Effector memory CD4-positive, alpha-beta T cell (primary cell): ENCODE measurements at places on chromosomes 16 and 17.
A peak's percentile ranks its signal among the peaks of the same experiment; 100 is the strongest.

GRCh38 chr17:77619851-77620250, 338.7 kb upstream of the TNRC6C start:
- no peak for DNase-seq

- peak; percentile 48 for DNase-seq
These were observed 52.8 kb downstream of the TOM1L2 start for GRCh38 chr17:17919169-17920107.

DNA sequence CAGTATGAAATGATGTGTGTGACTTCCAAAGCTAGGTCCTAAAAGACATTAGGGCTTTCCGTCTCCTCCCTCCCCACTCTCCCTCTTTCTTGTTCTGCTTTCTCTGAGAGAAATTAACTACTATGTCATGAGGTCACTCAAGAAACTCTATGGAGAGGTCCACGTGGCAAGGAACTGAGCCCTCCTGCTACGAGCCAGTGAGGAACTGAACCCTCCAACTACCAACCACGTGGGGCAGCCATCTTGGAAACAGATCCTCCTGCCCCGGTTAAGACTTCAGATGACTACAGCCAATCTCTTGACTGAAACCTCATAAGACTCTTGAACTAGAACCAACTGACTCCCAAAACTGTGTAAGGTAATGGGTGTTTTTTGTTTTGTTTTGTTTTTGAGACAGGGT, 4.2 kb upstream of the ALOX15 start:
- no peak for DNase-seq

GRCh38 chr17:50152736-50153135, 2.3 kb upstream of the PPP1R9B start:
- no peak for DNase-seq

- no peak for DNase-seq
These were observed 868.3 kb downstream of the CDH11 start for GRCh38 chr16:64253525-64253924.

DNA sequence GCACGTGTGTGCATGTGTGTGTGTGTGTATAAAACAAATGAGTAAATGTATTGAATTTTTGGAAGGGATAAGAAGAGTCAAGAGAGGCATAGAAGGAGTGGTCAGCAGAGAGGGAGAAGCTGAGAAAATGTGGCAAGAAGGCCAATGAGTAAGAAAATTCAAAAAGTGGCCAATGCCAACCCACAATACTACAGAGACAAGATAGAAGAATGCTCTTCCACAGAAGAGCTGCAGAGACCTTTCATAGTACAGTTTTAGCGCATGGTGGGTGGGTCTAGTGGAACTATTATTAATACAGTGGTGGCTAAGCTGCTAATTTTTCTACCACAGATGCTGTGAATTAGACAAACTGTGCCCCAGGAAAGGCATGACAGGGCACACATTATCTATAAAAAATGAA, 233.5 kb downstream of the NTN1 start:
- no peak for DNase-seq

DNA sequence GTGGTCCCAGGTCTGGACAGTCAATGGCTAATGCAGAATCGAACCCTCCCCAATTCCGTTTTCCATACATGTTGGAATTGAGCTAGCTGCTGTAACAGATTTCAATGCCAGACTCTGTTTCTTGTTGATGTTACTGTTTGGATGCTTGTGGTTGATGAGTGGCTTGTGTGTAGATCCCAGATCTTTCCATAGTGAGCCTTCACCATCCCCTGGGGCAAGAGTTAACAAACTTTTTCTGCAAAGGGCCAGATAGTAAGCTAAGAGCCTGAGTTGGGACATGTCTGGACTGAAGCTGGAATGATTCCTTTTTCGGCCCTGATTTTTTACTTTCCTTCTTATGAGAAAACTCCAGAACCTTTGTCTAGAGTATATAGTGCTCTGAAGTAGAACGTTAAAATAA, 296.3 kb downstream of the CPPED1 start:
- no peak for DNase-seq

GRCh38 chr16:54148974-54149373, 137.6 kb downstream of the IRX3 start:
- no peak for DNase-seq

GRCh38 chr16:14565688-14566025, 64.4 kb downstream of the PARN start:
- no peak for DNase-seq

DNA sequence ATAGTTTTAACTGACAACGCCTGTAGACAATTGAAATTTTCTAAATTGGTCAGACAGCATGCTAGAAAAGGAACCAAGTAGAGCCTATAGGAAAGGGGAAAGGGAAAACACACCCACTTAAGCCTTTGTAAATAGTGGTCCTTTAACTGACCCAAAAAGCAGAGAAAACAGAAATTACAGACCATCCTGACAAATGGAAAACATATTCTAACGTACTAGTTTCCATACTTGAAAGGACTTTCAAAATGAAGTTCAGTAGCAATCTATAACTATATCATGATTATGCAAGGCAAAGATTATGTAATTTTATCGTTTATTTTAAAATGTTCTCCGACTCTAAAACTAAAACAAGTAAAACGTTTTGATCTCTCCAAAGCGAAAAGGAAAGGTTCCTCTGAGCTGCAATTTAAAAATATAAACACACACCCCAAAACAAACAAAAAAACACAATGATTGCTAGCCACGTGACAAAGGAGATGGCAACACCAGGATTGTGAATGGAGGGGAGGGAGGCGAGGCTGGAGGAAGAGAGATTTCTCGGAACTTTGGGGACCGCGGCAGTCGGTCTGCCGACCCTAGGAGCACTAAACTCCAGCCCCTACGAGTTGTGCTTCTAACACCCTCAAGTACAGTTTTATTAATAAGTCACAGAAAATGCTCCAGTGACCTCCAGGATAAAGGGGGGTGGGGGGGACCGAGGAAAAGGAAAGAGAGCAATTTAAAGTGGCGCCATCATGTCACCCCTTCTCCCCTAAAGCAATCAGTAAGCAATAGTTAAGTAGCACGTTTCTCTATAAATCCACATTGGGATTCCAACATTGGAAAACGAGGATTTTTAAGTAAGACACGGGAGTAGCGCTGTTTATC, 1.7 kb downstream of the KANSL1 start:
- DNase-seq, result no peak

- peak; percentile 53 for DNase-seq
These were observed 32.1 kb upstream of the PRKCB start for GRCh38 chr16:23803591-23804123.

- DNase-seq, result no peak
These were observed 1.9 kb downstream of the NDUFAB1 start for GRCh38 chr16:23594186-23594585.

GRCh38 chr17:39653662-39654331, 11.4 kb upstream of the TCAP start:
- DNase-seq, result peak; percentile 70

- DNase-seq, result no peak
These were observed 84.7 kb upstream of the CLEC3A start for GRCh38 chr16:77937473-77938149.

DNA sequence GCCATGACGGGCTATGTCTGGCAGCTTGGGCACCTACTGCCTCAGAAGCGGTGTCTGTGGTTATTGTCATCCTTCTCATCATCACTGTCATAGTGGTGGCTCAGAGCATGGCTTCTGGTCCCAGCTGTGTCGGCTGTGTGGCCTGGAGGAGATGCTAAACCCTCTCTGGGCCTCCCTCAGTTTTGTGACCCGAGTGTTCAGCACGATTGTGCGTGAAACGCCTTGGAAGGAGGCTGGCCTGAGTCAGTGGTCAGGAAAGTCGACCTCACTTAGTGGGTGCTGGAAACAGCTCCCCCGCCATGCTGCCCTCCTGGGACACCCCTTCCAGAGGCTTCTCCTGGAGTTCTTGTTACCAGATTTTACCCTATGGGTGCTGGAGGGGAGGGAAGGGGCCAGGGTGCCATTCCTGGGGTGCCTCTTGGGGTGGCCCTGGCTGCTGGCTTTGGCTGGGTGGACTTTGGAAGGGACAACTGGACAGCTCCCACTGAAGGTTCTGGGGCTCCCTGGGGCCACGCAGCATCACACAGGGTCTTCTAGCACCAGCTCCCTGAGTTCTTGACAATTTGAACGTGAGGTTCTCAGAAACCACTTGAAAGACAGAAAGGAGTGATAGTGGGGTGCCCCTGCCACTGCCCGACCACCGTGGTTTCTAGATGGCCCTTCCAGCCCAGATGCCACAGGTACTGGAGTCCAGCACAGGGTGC, 226.5 kb upstream of the GSE1 start:
- DNase-seq, result no peak

DNA sequence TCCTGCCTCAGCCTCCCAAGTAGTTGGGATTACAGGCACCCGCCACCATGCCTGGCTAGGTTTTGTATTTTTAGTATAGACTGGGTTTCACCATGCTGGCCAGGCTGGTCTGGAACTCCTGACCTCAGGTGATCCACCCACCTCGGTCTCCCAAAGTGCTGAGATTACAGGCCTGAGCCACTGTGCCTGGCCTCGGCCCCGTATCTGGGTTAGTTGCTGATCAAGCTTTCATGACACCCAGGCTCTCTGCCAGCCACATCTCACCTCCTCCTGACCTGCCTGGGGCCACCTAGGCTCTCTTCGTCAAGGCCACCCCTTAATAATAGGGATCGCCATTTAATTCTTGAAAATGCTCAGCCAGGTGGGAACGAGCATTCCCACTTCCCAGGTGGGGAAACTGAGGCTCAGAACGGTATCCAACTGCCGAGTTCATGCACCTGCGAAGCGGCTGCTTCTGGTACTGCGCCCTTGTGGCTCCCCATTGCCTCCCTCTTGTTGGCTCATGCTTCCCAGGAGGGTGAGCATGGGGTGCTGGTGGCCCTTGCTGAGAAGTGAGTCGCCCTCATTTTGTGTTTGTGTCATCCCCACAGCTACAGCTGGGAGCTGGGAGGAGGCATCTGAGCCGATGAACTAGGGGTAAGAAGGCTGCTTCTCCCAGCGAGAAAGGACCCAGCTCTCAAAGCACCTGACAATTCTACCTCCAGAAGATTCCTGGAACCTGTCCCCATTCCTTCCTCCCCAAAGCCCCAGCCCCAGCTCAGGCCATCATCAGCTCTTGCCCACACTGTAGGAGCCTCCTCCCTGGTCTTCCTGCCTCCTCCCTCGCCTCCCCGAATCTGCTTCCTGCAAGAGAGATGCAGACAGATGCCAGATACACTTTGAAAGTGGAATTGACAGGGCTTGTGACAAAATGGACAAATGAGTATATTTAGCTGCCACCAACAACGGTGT, 17.3 kb upstream of the SNN start:
- no peak for DNase-seq

- no peak for DNase-seq
These were observed 24.0 kb downstream of the CCDC42 start for GRCh38 chr17:8720596-8720995.

- DNase-seq, result no peak
These were observed 103.0 kb downstream of the SYCE1L start for GRCh38 chr16:77302249-77302648.

DNA sequence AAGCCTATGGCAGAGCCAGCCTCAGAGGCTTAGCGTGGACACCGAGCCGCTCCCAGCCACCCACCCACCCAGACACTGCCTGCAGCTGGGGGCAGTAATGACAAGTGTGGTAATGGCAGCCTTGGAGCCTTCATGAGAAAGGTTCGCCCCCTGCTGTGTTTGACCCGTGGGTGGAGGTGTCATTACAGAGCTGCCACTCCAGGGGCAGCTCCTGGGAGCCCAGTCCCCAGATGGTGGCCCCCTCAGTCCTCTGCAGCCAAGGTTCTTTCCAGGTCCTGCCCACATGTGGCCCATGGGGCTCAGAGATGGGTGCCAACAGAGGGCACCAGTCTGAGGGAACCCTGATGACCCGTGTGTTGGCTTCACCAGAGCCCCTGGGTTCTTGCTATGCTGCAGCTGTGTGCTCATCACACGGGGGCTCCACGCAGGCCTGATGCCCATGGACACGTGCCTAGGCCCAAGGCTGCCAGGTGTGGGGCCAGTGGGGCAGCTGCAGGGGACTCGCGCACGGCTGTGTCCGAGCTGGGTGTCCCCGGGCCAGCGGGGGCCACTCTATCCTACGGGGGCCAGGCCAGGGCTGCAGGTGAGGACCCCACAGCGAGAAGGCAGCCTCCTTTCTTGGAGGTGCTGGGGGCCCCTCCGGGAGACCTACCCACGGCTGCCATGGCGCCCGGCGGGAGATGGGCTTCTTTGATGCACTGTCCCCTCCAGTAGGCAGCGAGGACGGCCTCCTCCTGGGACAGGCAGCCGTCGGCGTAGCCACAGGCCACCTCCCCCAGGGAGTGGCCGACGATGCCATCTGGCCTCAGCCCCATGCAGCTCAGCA, 8.1 kb downstream of the FASN start:
- no peak for DNase-seq

GRCh38 chr16:52825892-52826291, 226.8 kb downstream of the CHD9NB start:
- no peak for DNase-seq

GRCh38 chr17:77670173-77670572, 288.3 kb upstream of the TNRC6C start:
- DNase-seq, result no peak

GRCh38 chr16:81657781-81658180, 121.3 kb upstream of the PLCG2 start:
- no peak for DNase-seq

DNA sequence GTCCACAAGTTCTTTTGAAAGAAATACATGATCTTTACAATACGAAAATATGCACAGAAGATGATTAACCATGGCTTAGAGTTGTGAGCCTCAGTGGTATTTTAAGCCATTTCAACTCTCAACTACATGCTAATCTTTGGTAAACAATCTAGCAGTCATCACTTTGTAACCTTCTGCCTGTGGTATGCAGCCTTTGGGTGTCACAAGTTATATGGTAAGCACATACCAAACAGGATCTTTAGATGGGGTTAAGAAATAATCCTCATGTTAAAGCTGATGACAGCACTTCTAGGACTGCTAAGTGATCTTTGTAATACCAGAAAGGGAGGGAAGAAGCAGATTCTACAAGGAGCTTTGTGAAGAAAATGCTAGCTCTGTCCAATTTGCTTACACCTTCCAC, 74.3 kb downstream of the CA4 start:
- DNase-seq, result no peak

GRCh38 chr16:1637526-1637925, 25.4 kb downstream of the CRAMP1 start:
- no peak for DNase-seq

GRCh38 chr16:926715-927114, 44.1 kb downstream of the LMF1 start:
- DNase-seq, result no peak
